Activated T-helper 9 cell treated with anti-CD3 and anti-CD28 coated beads, Interleukin-2, amount 50 U/mL, for 16 hours (primary cell): ENCODE measurements at places on chromosomes 12 and 14.

- DNase-seq, result no peak
Observed at GRCh38 chr12:112096667-112097066, 11.9 kb downstream of the NAA25 start.

GRCh38 chr14:21988413-21988812 lies 314.8 kb upstream of the OR4E1 start:
- DNase-seq, result no peak

DNA sequence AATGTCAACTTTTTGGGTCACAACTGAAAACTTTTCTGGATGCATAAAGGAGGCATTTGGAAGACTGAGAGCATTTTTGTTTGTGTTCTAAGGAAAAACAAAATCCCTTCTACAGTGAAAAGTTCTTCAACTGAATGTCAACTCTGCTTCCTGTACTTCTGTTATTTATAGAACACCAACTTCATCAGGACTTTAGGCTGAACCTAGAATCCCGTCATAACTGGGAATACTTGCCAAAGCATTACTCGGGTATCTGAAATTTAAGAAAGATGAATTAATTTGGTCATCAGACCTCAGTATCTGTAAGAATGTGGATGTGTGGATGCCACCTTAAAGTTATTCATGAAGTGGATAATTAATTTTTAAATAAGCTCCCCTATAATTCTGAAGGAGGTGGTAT lies 73.2 kb downstream of the FERMT2 start:
- DNase-seq, result no peak

DNA sequence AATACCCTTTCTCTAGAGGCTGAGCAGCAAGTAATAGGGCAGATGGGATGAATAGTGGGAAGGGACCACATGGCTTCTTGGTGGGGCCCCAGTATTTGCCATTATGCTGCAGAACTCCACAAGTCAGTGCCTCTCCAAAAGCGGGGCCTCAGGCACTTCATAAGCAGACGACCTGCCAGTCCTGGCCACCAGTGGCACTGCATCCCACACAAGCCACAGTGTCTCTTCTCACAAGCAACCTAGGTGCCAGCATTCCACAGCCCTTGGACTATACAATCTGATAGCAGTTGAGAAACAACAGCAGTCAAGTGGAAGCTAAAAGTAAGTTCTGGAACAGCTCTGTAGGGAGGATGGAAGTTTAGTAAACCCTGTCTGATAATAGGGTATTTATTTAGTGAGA lies 4.2 kb upstream of the SLC8A3 start:
- DNase-seq, result no peak

GRCh38 chr12:99049774-99050173 lies 404.7 kb downstream of the APAF1 start:
- no peak for DNase-seq

DNA sequence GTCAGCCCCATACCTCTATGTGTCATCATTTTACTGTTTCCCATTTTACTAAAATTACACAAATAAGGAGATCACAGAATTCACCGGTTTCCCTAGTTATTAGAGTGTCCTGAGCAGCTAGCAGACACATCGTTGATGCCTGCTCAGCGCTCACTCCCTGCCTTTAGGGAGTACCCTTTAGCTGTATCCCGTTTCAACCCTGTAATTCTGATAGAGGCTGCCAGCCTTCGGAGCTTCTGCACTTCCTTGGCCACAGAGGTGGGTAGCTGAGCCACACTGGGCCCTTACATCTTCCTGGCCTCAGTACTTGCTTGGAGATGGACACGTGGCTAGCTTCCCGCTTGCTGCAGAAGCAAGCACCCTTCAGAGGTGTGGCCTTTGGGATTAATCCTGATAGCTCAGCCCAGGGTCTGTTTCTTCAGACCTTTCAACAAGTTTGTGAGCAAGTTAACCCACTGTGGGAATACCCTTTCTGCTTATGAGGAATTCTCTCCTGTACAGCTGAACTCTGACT lies 14.3 kb upstream of the FBXW8 start:
- DNase-seq, result no peak

DNA sequence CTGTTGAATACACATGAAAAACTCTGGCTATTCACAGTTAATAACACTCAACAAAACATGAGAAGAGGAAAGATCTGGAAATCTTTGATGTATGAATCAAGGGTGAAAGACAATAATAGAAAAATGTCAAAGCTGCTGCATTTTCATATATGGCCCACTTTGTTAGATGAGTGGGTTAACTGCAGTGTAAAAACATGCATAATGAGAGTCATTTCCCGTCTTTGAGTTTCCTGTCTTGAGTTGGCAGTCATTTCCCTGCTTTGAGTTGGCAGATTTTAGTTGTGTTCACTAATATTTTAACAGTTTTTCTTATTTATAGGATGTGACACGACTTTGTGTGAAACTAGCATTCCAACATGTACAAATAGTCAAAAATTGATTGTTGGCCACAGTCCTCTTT lies 87.9 kb upstream of the PTPRQ start:
- no peak for DNase-seq

DNA sequence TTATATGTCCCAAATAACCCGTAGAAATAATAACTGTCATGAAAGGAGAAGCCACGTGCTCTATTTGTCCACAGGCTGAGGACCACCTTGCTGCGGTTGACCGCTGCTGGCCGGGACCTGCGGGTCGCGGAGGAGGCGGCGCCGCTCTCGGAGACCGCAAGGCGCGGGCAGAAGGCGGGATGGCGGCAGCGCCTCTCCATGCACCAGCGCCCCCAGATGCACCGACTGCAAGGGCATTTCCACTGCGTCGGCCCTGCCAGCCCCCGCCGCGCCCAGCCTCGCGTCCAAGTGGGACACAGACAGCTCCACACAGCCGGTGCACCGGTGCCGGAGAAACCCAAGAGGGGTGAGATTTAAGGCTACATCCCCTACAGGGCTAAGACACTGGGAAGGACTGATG lies 21.0 kb downstream of the RPGRIP1 start:
- no peak for DNase-seq

- DNase-seq, result no peak
Observed at GRCh38 chr14:89644641-89645040, 227.6 kb upstream of the FOXN3 start.

DNA sequence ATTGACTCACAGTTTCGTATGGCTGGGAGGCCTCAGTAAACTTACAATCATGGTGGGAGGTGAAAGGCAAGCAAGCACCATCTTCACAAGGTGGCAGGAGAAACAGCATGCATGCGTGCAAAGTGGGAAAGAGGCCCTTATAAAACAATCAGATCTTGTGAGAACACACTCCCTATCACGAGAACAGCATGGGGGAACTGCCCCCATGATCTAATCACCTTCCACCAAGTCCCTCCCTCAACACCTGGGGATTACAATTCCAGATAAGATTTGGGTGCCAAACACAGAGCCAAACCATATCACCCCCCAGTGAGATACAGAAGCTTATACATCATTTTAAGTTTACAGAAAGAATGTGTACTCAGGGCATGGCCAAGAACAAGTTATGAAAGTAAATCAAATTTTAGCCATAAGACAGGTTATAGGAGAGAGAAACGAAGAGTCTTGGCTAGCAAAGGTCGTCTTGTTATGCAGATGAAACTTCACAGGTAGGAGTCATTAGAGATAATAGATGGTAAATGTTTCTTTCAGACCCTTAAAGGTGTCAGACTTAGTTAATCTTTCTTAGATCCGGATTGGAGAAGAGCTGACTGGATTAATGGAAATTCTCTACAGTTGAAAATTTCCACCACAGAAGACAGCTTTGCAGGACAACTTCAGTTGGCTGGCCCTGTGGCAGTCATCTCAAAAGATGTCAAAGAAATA lies 79.8 kb upstream of the SEL1L start:
- no peak for DNase-seq

GRCh38 chr12:28602786-28603185 lies 412.5 kb downstream of the CCDC91 start:
- DNase-seq, result no peak

- no peak for DNase-seq
Observed at GRCh38 chr12:129807136-129807535, 96.7 kb downstream of the TMEM132D start.

DNA sequence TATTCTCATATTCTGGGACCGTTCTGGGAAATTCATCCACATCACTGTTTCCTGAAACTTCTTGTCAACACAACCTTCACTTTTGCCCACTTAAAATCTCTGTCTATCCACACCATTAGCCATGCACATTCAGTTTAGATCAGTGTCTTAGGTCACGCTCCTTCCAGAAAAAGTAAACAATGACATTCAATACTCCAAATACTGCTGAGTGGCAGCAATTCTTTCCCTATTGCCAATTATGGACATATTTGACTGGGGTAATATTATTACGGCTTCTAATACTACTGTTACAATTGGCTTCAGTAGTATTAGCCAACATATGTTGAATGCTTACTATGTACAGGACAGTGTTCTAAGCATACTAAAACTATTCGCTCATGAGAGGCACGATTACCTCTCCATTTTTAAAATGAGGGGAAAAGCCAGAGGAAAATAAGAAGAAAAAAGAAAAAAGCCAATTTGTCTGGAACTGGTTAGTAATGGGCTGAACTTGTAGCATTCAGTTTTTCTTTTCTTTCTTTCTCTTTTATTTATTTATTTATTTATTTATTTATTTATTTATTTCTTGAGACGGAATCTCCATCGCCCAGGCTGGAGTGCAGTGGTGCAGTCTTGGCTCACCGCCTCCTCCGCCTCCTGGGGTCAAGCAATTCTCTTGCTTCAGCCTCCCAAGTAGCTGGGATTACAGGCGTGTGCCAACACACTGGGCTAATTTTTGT lies 23.4 kb downstream of the LTBR start:
- no peak for DNase-seq

DNA sequence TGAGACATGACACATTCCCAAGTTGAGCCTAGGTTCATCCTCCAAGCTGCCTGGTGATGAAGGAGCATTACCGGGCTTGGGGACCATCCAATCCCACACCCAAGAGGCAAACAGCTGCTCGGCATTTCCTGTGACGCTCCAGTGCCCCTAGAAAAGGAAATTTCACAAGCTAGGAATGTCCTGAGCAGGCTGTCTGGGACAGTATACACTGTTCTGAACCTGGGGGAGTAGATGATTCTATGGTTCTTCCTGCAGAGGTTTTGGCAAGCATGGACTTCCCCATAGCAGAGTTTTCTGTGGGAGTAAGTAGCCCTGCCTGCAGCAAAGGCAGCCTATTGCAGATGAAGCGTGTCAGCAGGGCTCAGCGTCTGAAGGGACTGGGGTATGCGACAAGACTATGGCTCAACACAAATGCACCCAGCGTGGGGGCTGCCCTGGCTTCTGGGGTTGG lies 47.4 kb upstream of the SRSF5 start:
- DNase-seq, result no peak

DNA sequence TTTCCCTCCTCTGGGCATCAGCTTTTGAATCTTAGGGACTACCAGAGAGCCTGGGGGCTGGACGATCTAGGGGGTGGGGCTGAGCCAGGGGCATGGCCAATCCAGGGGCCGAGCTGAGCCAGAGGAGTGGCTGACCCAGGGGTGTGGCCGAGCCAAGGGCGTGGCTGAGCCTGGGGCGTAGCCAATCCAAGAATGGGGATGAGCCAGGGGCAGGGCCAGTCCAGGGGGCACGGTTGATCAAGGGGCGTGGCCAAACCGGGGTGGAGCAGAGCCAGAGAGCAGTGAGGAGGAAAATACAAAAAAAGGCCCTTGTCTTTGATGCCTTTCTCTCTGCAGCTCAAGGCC lies 219.3 kb upstream of the NOS1 start:
- no peak for DNase-seq

DNA sequence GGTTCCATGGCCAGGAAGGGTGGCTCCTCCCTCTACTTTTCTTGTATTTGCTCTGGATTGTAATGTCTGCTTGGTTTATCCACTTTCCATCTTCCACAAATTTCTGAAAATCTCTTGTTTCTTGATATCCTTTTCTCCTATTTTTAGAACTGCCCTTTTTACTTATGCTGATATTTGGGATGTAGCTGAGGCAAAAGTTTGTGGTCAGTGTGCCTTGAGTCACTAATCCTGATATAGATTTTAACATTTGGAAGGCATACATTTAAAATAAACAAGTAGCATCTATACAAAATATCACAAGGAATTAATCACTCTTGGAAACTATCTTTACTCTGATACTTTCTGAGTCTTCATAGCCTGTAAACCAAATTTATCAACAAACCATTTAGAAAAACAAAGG lies 11.0 kb downstream of the GRIP1 start:
- DNase-seq, result no peak

DNA sequence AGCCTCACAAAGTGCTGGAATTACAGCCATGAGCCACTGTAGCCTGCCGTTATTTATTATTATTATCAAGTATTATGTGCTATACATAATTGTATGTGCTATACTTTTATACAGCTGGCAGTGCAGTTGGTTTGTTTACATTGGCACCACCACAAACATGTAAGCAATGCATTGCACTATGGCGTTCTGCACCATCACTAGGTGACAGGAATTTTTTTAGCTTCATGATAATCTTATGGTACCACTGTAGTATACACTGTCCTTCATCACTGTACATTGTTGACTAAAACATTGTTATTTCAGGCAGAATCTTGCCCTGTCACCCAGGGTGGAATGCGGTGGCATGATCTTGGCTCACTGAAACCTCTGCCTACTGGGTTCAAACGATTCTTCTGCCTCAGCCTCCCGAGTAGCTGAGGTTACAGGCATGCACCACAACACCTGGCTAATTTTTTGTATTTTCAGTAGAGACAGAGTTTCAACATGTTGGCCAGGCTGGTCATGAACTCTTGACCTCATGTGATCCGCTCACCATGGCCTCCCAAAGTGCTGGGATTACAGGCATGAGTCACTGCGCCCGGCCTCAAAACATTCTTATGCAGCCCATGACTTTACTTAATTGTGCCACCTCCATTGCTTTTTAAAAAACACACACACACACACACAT lies 17.1 kb downstream of the MRPL42 start:
- DNase-seq, result no peak

- no peak for DNase-seq
Observed at GRCh38 chr14:52950410-52950897, 396 bp downstream of the FERMT2 start.

GRCh38 chr12:45644541-45644940 lies 85.0 kb upstream of the ARID2 start:
- DNase-seq, result no peak

DNA sequence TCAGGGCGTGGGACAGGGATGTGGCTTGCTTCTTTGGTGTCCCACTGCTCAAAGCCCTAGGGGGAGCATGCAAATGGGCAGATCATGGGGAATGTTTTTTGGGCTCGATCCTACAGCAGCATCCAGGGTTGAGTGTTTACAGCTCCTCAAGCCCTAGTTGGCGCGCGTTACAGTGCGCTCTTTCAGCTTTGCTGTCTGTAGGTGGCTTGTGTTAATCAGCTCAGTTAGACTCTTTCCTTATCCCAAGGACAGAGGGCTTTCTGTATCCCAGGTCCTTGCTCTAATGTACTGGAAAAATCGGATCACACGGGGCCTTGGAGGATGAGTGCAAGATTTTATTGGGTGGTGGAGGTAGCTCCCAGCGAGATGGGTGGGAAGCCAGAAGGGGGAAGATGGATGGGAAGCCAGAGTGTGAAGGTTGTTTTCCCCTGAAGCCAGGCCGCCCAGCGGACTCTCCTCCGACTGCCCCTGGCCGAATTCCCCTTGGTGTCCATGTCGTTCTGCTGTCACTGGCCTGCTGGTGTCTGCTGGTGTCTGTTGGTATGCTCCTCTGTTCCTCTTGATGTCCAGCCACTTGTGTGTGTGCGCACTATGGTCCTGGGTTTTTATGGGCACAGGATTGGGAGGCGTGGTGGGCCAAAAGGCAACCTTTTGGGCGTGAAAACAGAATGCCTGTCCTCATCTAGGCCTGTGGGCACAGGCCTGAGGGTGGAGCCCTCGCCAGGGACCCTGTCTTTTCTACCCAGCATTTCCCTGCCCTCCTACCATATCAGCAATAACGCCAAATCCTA lies 10.7 kb upstream of the TXNRD1 start:
- DNase-seq, result no peak
